ACHN (cell line): ENCODE measurements at places on chromosomes 5 and 9.

GRCh38 chr9:70492319-70492777, 77.9 kb upstream of the KLF9 start:
- DNase-seq, result no peak

- no peak for DNase-seq
These were observed 67.9 kb upstream of the ADAMTS2 start for GRCh38 chr5:179413086-179413690.

- DNase-seq, result no peak
These were observed 341.7 kb upstream of the TYRP1 start for GRCh38 chr9:12351293-12352044.

- no peak for DNase-seq
These were observed 10.9 kb upstream of the ZDHHC11 start for GRCh38 chr5:861442-862366.

- DNase-seq, result no peak
These were observed 292.2 kb downstream of the GAS1 start for GRCh38 chr9:86655147-86655546.

DNA sequence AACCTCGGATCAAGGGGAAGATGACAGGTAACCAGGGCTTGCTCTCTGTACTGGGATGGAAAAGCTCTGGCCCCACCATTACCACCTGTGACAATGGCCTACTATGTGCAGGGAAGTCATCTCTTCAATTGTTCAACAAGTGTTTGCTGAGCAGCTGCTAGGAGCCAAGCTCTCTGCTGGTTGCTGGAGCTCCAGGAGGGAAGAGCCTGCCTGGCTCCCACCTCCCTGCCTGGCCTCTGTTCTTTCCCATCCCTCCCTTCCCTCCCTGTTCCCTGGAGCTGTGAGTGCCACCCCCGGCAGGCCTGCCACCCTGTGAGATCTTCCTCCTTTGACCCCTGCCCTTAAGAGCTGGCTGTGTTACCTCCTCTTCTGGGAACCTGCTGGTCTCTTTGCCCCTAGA, 59.7 kb upstream of the IER5L start:
- no peak for DNase-seq
